ENCODE measurements at places on chromosomes 4 and X.
A peak's percentile ranks its signal among the peaks of the same experiment; 100 is the strongest.

GRCh38 chr4:157219711-157220370 lies 687 bp upstream of the GRIA2 start:
- DNase-seq = no peak

- DNase-seq = no peak
Observed at GRCh38 chrX:1178580-1179057, 33.8 kb downstream of the CRLF2 start.

GRCh38 chr4:141409556-141409955 lies 188.9 kb downstream of the ZNF330 start:
- DNase-seq = no peak

DNA sequence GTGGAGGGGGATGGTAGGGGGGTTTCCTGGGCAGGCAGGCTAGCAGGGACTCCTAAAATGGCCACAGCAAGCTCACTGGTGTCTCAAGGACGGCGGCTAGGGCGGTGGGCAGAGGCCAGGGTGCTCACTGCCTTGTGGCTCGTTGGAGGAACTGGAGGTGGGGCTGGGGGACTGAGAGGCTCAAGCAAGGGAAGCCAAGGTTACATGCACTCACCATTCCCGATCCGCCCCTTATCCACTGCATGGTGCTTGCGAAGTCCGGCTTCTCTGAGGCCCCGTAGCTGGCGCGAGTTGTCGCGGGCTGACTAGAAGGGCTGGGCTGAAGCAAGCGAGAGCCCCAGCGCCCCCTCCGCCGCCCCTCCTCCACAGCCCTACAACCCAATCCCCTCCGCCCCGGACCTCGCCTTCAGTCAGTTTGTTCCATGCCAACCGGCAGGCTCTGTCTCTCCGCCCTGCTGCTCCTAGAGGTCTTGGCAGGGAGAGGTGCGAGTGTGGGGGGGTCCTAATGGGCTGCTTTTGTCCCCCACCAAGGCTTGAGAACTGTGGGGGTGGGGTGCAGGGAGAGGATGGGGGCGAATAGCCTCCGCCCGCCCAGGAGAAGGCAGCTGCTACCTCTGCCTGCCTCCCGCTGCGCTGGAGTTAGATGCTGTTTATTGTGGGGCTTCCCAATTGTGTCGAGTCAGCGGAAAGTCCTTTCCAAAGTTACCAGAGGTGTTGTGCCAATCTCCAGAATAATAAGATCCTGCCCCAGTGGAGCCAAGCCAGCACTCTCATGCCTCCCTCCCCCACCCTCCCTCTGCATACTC lies at the start of gene ARHGEF9:
ARHGEF9 (minus strand) TSS at position 313 of the 806 bp plus-strand sequence; CDS start at position 244, 69 bp downstream.
- no peak for DNase-seq

- DNase-seq = no peak
Observed at GRCh38 chr4:122765692-122766352, 33.3 kb downstream of the BBS12 start.

DNA sequence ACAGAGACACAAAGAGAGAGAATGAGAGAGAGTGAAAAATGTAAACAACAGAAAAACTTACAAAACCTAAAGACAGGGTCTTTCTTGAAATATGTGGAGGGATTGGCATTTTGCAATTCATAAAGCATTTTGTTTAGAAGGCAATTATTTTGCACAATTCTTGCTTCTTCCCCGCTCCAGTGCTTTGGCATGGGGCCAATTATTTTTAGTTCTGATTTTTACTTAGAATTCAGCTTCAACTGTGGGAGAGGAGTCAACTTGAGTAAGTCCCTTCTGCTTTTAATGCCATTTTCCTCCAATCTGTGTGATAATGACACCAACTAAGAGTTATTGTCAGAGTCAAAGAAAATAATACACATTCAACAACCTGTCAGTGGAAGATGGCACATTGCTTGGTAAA lies 1051.9 kb downstream of the NLGN4X start:
- no peak for DNase-seq

DNA sequence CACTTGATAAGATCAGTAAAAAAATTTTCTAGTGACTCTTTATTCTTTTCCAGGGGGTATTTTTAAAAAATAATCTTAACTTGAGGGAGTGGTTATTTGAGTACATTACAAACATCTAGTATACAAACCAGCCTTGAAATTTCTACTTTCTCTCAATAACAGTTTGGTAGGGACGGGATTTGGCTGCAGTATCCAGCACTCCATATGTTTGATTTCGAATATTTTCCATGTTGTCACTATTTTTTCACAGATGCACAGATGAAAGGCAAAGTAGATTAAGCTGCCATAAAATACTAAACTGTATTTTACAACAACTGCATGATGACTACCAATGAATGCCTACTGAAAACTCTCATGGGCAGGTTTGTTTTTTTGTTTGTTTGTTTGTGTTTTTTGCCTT lies 225.0 kb downstream of the COX7B2 start:
- no peak for DNase-seq

GRCh38 chr4:138158746-138159297 lies 83.3 kb downstream of the SLC7A11 start:
- DNase-seq = no peak

DNA sequence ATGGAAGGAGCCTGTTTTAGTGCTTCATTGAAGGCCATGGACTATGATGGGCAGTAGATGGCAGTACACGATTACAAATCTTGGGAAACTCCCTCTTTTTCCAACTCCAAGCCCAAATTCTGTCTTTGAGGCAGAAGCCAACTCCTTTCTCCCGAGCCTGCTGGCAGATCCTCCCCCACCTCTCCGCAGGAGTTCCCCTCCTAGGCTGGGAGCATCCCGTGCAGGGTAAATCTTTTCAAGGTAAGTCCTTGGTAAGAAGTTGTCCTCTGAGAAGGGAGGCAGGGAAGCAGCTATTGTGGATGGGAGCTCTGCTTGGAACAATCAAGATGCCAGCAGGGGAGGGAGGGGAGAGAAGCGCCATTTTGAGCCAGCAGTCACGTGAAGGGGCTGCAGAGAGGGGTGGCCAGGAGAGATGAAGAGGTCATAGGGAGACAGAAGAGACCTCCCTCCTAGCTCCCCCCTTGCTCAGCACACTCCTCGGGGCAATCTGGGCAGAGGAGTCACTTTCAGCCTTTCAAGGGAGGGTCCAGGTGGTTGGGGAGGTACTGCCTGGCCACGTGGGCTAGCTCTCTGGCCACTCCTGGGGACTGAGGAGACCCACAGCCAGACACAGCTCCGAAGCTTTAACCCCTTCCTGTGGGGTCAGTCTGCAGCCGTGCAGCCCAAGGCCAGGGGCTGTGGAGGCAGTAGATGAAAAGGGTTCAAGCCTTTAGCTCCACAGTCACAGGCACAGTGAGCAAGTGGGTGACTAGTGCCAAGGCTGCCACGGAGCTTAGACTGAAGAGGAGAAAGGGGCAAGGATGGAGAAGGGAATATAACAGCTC lies 9.6 kb downstream of the CC2D2A start:
- DNase-seq = peak; percentile 24

- no peak for DNase-seq
Observed at GRCh38 chr4:20253735-20254409, 2.2 kb downstream of the SLIT2 start.

DNA sequence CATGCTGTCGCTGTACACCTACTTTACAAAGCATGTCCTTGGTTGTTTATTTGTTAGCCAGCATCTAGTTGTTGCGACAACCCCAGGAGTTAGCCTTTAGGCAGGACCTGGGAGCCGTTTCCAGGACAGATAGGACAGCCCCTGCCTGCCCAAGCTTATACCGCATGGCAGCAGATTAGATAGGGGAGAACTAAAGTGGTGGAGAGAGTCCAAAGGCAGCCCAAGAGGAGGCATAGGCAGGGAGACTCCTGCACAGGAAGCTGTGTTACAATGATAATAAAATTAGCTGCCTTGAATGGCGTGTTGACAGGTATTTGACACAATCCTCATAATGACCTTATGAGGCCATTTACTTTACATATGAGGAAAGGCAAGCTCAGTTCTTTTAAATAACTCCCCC lies 13.0 kb downstream of the NSDHL start:
- no peak for DNase-seq

DNA sequence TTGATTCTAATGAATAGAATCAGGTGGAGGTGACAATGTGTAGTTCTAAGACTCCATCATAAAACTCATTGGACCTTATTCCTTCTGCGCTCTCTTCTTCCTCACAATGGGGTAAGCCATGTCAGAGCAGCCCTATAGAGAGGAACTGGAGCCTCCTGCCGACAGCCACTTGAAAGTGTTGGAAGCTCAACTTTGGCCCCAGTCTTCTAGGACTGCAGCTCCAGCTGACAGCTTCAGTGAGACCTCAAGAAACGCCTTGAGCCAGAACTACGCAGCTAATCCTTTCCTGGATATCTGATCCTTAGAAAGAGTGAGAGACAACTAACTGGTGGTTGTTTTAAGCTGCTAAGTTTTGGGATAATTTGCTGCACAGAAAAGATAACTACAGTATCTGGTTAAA lies 22.1 kb upstream of the ADH7 start:
- no peak for DNase-seq

DNA sequence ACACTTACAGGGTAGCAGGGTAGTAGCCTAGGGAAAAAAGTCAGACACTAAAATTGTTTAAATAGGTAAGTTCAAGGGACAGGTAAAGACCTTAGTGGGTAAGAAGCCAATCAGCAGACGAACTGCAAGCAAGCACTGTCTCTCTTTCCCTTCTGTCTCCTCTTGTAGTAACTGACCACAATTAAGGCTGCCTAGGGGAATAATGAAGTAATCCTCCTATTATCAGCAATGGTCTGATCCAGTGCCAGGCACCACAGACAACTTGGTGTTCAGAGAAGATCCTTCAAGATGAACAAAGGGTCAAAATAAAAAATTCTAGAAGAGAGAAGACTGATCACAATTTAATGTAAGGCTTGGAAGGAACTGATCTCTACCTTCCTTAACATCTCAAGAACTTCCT lies 62.9 kb downstream of the ELOVL6 start:
- DNase-seq = no peak

DNA sequence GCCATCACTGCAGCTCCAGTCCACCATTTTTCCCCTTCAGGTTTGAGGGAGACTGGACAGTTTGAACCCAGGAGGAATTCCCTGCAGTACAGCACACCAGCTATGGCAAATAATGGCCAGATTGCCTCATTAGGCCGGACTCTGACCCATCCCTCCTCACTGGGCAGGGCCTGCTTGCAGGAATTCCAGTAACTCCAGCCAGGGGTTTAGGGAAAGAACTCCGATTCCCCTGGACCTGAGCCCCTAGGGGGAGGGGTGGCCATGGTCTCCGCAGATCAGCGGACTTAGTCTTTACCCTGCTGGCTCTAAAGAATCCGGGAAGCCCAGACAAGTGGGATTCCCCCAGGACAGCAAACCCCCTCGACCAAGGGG lies 342.8 kb downstream of the DMD start:
- no peak for DNase-seq

GRCh38 chr4:180811556-180811955 lies 1431.6 kb upstream of the TENM3 start:
- no peak for DNase-seq

DNA sequence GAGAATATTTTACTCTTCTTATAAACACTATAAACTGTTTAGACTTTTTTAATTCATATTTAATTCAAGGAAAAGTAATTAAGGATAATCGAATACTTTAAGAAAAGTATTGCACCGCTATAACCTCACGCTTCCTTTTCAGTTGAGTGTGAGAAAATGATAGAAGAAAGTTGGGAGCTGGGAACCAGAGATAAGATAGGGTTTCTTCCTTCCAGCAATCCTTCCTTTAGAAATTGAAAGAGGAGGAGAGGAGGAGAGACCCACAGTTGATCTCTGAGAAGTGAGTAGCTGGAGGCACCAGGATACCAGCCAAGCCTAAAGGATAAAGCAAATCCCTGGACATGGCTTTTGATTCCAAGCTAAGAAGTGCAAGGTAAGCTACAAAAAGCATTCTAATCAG lies 242.3 kb upstream of the NOCT start:
- no peak for DNase-seq

GRCh38 chr4:3451956-3452355 lies 10.2 kb downstream of the HGFAC start:
- no peak for DNase-seq

GRCh38 chrX:10608099-10608498 lies 12.3 kb downstream of the MID1 start:
- DNase-seq = no peak

DNA sequence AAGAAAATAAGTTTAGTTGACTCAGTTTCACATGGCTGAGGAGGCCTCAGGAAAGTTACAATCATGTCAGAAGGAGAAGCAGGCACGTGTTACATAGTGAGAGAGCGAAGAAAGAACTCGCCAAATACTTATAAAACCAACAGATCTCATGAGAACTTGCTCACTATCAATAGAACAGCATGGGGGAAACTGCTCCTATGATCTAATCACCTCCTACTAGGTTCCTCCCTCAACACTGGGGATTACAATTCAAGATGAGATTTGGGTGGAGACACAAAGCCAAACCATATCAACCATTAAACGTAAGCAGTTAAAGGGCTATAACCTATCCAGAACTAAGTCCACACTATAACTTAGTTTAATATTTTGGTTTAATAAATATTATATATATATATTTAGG lies 113.8 kb upstream of the ADGRL3 start:
- no peak for DNase-seq

- DNase-seq = no peak
Observed at GRCh38 chr4:112203593-112203992, 28.0 kb upstream of the AP1AR start.

DNA sequence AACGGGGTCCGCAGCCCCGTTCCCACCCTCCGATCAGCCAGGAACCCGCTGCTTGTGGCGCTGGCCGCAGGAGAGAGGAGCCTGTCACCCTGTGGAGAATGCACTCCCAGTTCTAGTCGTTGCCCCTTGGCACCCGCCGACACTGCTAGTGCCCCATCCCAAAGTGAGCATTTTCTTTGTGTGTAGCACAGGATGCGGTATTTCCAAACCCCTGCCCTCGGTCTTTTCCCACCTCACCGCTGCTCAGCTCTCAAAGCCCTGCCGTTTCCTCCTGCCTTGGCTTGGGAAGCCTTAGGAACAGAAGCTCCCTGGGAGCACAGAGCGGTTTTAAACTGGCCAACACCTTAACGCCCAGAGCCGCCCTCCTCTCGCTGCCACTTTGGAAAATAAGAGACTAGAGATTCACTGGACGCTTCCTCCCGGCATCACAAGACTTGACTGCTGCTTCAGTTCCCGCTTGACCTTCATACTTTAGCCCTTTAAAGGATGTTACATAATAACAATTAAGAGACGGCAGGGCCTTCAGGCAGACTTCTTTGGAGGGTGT lies 772 bp downstream of the CYP4V2 start:
- DNase-seq = peak; percentile 37

DNA sequence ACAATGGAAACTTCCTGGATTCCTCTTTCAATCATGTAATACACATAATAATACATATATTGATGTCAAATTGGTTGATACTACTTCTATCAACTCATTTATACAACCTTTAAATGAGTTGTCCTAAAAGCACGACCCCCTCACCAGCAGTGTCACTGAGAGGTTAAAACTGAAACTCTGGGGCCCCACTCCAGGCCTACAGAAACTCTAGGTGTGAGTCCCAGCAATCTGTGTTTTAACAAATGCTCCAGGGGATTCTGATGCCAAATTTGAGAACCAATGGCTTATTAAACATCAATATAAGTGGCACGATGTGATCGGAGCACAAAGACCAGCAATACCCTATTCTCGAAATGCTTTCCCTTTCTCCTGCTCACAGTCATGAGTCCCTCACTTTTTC lies 47.9 kb downstream of the ATP8A1 start:
- no peak for DNase-seq

GRCh38 chr4:92307181-92307580 lies 3.4 kb downstream of the GRID2 start:
- no peak for DNase-seq

GRCh38 chrX:133754657-133755056 lies 230.7 kb downstream of the GPC3 start:
- no peak for DNase-seq

Data from CD4-positive, alpha-beta T cell treated with Interferon alpha-2 for 1 hour (primary cell).